ENCODE measurements at places on chromosomes 4 and X. TPM values are rescaled to one million over a fixed set of nuclear protein-coding genes. Genes with fewer than 3 reads are reported as not detected.

LRIT3 gene
- total RNA-seq, result not detected

KIT gene
- not detected for total RNA-seq

CYSLTR1 gene
- total RNA-seq, result not detected

AMBN gene
- total RNA-seq, result not detected

ODAPH gene
- not detected for total RNA-seq

STK26 gene
- 71.2 TPM for total RNA-seq

KLF8 gene
- total RNA-seq, result 0.06 TPM

GAGE12H gene
- not detected for total RNA-seq

GPAT3 gene
- 80.5 TPM for total RNA-seq

DNA sequence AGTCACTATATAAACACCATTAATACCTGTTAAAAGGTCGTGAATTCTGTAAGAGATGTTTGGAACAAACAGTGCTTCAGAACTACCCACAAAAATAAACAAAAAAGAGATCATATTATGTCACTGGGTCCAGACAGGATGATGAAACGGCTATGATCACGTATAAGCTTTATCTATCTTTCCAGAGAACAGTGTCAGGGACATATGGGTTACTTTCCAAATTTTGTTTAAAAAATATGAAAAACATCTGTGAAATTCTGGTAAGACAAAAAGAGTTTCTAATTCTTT lies 90.0 kb downstream of the SORBS2 start:
- DNase-seq, result peak; percentile 44

DNA sequence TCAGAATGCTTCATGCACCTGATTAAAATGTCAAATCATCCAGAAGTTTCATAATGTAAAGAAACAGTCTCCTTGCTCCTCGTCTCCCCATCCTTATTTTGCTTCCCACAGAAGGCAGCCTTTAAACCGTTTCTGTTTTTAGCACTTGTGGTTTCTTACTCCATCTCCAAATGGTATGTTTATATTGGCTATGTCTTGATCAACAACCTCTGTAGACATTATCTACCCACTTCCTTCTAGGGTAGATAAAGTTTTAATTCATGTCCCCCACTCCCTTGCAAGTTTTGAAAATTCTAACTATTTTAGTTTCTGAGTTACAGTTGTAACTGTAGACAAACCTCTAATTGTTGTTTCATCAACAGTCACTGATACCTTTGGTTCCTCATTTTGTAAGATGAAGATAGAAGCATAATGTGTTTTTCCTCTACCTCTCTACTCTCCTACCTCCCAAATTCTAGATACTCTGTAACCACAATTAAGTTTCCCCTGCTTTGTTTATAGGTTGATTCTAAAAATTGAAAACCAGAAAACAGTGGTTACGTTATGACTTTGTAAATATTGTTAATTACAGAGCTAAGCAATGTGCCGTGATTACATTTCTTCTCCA lies 291.7 kb upstream of the GATB start:
- no peak for DNase-seq

DNA sequence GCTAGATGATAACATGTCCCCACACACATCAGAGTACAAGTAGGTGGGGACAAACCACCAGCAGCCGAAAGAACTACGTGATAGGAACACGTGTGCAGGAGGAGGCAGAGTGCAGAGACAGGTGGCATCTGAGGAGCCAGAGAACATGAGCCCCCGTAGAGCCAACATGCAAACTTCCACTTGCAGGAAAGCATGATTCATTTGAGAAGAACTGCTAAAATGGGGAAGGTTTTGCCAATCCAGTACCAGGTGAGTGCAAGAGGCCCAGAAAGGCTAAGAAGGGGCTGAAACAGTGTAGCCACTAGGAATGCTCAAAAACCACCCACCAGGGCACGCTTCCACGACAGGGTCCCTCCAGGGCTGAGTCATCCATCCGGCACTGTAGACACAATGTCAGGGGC lies 149.8 kb upstream of the TENM3 start:
- no peak for DNase-seq

- DNase-seq, result no peak
Observed at GRCh38 chr4:1736812-1737211, 15.5 kb downstream of the TACC3 start.

DNA sequence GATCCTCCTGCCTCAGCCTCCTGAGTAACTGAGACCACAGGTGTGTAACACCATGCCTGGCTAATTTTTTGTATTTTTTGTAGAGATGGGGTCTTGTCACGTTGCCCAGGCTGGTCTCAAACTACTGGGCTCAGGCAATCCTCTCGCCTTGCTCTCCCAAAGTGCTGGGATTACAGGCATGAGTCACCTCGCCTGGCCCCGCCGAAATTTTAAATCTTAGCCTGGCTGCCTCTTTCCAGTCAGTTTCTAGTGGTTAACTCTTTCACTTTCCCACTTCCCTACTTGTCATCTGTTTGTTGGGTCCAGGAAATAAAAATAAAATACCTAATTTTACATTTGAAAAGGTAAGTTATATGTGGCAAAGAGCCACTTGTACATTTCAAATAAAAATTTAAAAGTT lies 62.4 kb downstream of the TMEM165 start:
- no peak for DNase-seq

GRCh38 chr4:164012396-164013027 lies 518.0 kb downstream of the TMA16 start:
- peak; percentile 33 for DNase-seq

GRCh38 chrX:18348047-18348446 lies 6.4 kb downstream of the SCML2 start:
- no peak for DNase-seq

DNA sequence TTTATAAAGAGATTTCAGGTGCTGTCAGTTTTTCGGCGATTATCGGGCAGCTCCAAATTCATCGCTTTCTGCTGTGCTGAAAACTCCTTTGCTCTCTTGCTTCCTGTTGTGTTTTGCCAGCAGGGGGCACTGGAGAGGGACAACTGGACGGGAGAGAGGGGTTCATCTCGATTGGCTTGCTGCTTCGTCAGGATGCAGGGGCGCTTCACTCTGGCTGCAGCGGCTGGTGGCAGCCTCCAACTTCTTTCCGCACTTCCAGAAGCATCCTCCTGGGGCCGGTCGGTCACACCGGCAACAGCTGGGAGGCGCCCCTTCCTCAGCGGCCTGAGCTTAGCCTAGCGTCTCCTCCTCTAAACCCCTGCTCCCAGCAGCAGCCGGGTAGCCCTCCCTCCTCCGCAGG lies 29.5 kb downstream of the MSL3 start:
- no peak for DNase-seq

GRCh38 chr4:39319676-39320075 lies 46.5 kb downstream of the RFC1 start:
- DNase-seq, result peak; percentile 37

- no peak for DNase-seq
Observed at GRCh38 chrX:137151403-137151802, 117.6 kb upstream of the GPR101 start.

DNA sequence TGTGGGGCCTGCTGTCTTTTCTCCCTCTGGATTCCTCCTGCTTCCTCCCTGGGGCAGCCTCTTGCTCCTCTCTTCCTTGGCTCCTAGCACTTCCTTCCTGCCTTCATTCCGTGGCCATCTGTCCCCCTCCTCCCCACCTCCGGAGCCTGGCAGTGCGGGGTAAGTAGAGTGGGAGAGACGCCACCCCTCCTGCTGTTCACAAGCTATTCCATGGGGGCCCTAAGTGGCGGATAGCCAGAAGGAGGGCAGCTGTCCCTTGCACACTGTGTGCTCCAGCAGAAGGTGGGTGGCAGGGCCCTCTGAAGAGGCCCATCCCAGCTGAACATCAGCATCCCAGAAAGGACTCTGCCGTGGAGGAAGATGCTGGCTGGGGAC lies 27.4 kb downstream of the CCNQ start:
- DNase-seq, result no peak

DNA sequence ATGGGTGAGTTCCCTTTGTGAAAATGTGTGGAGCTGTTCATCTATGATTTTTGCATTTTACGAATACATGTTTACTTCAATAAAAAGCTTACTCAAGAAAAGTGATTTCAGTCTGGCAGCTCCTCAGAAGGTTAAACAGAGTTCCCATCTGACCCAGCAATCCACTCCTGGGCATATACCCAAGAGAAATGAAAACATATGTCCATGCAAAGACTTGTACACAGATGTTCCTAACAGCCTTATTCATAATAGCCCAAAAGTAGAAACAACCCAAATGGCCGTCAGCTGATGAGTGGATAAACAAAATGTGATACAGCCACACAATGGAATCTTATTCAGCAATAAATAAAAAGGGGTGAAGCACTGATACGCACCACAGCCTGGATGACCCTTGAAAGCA lies 20.8 kb downstream of the CLCN4 start:
- DNase-seq, result no peak

GRCh38 chrX:122218666-122219065 lies 965.4 kb upstream of the GRIA3 start:
- no peak for DNase-seq
